ENCODE measurements at places on chromosomes 4 and X.
A peak's percentile ranks its signal among the peaks of the same experiment; 100 is the strongest.

- no peak for DNase-seq
Observed at GRCh38 chrX:150872773-150873336, 25.6 kb downstream of the CD99L2 start.

DNA sequence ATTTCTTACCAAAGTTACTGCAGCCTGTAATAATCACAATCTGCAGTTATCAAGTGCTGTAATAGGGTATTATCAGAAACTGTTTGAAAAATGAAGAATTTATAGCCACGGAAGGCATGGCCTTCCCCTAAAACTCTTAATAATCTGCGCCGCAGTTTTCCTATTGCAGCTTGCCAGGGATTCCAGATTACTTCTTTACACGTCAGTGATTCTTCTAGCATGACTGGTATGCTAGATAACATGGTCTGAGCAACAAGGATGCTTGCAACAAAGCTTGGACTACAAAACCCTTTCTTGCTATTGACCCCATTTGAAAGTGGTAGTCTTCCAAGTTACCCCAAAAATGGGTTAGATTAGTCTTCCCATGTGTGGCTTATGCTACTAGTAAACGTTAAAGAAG, 47.2 kb upstream of the GK2 start:
- DNase-seq: no peak

GRCh38 chrX:37958525-37959211, 47.7 kb upstream of the SYTL5 start:
- no peak for DNase-seq

- no peak for DNase-seq
Observed at GRCh38 chr4:25107827-25108516, 52.3 kb downstream of the SEPSECS start.

- DNase-seq: no peak
Observed at GRCh38 chr4:156975686-156976085, 4.1 kb upstream of the PDGFC start.

- DNase-seq: no peak
Observed at GRCh38 chrX:3371163-3371562, 24.7 kb upstream of the MXRA5 start.

GRCh38 chr4:80173401-80173800, 23.9 kb upstream of the PRDM8 start:
- DNase-seq: no peak

GRCh38 chr4:181261279-181261678, 981.9 kb upstream of the TENM3 start:
- DNase-seq: no peak

DNA sequence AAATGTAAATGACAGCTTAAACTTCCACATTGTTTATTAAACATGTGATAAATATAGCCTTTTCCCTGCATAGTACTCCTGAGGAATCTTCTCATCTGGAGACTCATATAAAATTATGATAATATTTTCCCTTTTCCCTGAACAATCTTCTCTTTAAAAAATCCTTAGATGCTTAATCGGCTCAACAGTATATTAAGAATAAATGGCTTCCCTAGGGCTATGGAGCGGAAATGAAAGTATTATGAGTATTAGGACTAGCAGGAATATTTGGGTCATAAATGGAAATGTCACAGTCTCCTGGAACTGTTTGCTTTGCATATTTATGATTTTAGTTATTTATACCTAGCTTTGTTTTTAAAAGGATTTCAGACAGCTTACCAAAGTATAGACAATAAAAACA, 200.7 kb upstream of the PDE5A start:
- no peak for DNase-seq

GRCh38 chr4:151799417-151800012, 38.7 kb upstream of the GATB start:
- DNase-seq: no peak

DNA sequence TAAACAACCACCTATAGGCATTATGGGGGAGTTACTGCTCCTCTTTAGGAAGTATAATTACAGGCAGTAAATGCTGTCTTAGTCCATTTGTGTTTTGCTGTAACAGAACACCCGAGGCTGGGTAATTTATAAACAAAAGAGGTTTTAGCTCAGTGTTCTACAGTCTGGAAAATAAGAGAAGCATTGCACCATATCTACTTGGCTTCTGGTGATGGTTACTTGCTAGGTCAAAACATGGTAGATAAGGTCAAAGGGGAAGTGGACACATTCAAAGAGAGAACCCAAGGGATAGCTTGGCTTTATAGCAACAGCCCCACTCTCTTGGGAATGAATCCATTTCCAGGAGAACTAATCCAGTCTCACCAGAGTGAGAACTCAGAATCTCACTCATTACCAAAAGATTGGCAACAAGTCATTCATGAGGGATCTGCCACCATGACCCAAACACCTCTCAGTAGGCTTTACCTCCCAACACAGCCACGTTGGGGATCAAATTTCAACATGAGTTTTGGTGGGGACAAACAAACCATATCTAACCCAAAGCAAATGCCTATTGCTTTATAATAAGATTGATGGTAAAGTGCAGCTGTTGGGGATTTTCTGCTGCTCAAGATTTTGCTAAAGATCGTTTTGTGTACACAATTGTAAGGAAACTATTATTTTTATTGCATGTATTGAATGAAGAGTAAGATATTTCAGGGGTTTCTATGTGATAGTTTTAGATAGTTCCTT, 32.6 kb downstream of the STAG2 start:
- no peak for DNase-seq

- DNase-seq: no peak
Observed at GRCh38 chr4:1316537-1317168, 27.0 kb downstream of the MAEA start.

DNA sequence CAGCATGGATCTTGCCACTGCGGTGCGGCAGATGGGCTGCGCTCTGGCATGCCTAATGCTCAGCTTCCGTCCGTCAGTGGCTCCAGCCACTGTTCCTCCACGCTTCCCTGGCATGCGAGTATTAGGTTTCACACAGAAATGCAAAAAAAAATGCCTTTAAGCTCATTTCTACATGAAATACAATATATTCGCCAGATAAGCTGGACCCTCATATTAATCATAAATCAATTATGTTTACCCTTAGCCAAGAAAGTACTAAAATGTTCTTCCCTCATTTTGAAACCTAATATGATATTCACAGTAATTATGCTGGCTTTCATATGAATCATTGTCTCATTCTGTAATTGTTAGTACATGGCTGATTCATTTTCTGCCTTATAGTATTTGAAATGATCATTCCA, 115.5 kb upstream of the FAM241A start:
- peak; percentile 6 for DNase-seq

DNA sequence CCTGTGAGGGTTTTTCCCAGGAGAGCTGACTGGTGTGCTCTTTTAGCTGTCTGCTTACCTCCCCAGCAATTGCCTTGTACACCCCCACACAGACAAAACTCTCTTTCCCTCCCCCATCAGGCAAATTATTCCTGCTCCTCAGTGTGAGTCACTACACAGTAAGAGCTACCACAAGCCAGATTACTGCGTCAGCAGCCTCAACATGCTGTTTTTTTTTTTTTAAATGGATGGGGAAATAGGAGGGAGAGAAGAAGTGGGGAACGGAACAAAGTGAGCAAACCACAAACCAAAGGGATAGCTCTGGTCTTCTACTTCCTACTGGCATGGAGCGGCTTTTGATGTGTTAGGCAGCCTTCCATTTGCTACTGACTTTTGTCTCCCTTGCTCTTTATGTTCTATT, 107.5 kb upstream of the ACSL4 start:
- no peak for DNase-seq
